ENCODE measurements at places on chromosomes 6 and 20. TPM values are rescaled to one million over a fixed set of nuclear protein-coding genes. Genes with fewer than 3 reads are reported as not detected.

EYA4 gene
- not detected for total RNA-seq

GRCh38 chr6:10535193-10535592, 14.0 kb downstream of the GCNT2 start:
- DNase-seq, result no peak

DNA sequence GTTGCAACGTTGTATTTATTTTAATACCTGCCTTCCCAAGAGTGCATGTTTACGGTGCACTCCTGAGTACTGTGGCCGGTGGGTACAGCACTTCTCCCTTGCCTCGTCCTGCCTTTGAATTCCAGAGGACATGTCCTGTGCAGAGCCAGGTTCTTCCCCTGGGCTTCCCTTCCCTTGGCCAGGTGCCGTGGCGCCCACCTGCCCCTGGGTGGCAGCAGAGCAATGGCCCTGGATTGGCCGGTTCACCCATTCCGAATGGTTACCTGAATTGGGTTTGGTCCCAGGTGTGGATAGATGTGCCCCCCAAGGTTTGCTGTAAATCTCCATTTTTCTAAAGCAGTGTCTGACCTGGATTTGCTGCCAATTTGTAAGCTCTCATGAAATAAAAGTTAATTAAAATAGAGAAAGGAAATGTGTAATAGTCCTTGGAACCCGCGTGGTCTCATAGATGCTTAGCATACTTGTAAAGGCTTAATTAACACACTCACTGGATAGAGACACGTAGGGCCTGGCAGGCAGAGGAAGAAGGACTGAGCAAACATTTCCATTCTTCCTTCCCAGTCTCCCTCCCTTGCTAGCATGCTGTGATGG, 40.6 kb downstream of the DTD1 start:
- DNase-seq, result peak; percentile 13

DNA sequence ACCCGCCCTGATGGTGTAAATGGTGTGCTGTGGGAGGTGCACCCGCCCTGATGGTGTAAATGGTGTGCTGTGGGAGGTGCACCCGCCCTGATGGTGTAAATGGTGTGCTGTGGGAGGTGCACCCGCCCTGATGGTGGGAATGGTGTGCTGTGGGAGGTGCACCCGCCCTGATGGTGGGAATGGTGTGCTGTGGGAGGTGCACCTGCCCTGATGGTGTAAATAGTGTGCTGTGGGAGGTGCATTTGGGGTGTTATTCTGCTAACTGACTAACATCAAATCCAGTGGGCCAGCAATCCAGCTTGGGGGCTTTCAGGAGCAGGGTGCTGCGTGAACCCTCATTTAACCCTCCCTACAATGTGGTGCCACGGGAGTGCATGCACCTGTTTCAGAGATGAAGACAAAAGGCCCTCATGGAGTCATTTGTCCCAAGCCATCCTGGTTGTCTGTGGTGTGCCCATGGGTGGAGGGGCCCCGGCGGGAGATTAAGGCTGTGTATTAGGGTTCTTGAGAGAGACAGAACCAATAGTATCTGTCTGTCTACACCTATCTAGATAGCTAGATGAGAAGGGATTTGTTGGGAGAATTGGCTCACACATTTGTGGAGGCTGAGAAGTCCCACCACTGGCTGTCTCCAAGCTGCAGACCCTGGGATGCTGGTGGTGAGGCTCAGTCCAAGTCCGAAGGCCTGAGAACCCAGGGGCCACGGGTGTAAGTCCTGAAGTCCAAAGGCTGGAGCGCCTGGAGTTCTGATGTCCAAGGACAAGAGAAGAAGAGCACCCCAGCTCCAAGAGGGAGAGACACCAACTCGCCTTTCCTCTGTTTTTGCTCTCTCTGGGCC, 39.2 kb downstream of the TMEM242 start:
- no peak for DNase-seq

SIGLEC1 gene
- total RNA-seq, result not detected

- DNase-seq, result no peak
Observed at GRCh38 chr6:26045928-26046368, 41.3 kb upstream of the HFE start.

- no peak for DNase-seq
Observed at GRCh38 chr6:95093154-95093553, 484.2 kb upstream of the MANEA start.

GRCh38 chr20:8974009-8974708, 94.7 kb upstream of the PLCB4 start:
- DNase-seq, result no peak

DNA sequence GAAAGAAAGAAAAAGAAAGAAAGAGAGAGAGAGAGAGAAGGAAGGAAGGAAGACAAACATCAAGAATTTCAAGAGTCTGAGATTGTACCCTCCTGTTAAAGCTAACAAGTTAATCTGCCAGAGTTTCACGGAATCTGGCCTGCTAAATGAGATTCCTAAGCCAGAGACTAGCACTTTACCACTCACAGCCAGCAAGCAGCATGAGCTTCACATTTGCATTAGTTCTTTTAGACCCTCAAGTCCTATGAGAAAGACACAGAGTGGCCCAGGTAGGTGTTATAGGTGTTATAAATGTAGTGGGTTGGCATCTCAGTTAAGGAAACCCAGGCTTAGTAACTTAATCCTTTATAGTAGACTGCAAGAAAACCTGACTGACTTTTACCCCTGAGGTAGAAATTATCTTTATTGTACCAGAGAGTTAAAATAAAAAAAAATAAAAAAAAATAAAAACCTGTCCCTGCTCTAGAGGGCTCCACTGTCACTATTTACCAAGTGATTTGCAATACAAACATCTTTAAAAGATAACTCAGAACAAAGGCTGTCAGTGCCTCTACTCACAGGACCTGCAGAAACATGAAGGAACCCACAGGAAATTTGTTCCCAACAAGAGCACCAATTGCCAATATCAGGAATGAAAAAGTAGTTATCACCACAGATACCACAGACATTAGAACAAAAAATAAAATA, 9.7 kb upstream of the IBTK start:
- no peak for DNase-seq

DNA sequence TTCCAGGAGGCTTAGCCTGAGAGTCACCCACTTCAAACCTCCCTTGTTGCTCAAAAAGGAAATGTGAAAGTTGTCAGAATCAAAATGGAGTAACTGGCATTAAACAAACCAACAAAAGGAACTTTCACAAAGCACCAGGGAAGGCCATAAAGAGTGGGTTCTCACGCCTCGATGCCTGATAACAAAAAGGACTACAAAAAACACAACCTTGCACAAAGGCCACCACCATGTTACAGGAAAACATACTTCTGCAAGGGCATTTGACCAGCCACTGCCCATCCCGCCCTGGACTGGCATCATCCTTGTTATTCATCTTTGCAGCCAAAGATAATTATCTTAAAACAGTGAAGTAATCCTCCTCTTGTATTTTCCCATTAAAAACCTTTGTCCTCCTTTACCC, 34.8 kb downstream of the RNASET2 start:
- DNase-seq, result no peak

- peak; percentile 68 for DNase-seq
Observed at GRCh38 chr6:69866770-69867638, 648 bp downstream of the COL19A1 start.

HSPA12B gene
- total RNA-seq, result not detected

- no peak for DNase-seq
Observed at GRCh38 chr6:452301-453067, 60.9 kb downstream of the IRF4 start.

DNA sequence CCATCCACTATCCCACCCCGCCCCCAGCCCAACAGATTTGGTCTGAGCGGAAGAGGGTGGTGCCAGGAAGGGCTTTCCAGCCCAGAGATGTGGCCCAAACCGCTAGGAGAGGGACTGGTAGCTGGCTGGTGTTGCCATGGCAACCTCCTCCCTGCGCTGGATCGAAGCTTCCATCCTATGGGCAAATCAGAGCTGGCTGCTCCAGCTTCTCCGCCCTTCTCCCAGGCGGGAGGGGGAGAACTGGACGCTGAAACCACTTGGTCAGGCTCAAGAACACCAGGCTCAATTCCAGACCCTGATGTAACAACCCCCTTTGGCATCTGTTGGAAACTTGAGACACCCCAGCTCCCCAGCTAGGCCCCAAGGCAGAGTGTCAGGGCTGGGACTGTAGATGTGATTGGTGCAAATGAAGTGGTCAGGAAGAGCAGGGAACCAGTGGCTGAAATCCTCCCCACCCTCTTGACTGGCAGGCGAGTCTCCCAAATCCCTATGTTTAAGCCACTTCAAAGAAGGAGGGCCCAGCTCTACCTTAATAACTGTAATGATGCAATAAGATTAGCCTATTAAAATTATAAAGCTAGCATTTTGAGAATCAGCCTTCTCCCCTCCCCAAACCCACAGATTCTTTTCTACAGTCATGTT, 4.2 kb downstream of the RIMS4 start:
- DNase-seq, result no peak

ALDH8A1 gene
- 1.6 TPM for total RNA-seq

DNA sequence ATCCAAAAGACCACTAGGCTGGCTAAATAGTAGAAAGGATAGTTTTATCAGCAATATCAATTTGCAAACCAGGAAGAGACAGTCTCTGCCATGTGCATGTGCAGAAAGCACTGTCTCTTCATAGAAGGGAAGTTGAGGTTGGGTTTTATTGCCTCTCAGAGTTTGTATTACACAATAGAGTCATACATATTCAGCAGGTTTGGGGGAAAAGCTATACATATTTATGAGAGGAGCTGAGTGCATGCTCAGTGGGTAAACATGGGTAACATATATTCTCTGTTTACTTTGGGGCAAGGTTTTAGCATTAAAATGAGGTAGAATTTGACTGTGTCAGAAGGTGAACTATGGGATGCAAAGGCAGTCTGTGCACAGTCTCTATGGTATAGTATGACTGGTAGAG, 14.9 kb downstream of the TMEM170B start:
- DNase-seq, result no peak

BNIP5 gene
- not detected for total RNA-seq

- no peak for DNase-seq
Observed at GRCh38 chr6:14559746-14560536, 442.4 kb downstream of the CD83 start.

GRCh38 chr6:26333476-26334297, 31.3 kb upstream of the BTN3A2 start:
- DNase-seq, result no peak

ZBTB12 gene
- 2.1 TPM for total RNA-seq

C2 gene
- total RNA-seq, result 0.99 TPM

NRSN1 gene
- not detected for total RNA-seq

GRCh38 chr20:63386491-63386890, 25.3 kb upstream of the CHRNA4 start:
- no peak for DNase-seq
